ENCODE measurements at places on chromosomes 12 and 14. TPM values are rescaled to one million over a fixed set of nuclear protein-coding genes. Genes with fewer than 3 reads are reported as not detected.

CTSG gene
- total RNA-seq: not detected

PIK3C2G gene
- total RNA-seq: not detected

ENDOU gene
- not detected for total RNA-seq

ERGIC2 gene
- 94.9 TPM for total RNA-seq

DNA sequence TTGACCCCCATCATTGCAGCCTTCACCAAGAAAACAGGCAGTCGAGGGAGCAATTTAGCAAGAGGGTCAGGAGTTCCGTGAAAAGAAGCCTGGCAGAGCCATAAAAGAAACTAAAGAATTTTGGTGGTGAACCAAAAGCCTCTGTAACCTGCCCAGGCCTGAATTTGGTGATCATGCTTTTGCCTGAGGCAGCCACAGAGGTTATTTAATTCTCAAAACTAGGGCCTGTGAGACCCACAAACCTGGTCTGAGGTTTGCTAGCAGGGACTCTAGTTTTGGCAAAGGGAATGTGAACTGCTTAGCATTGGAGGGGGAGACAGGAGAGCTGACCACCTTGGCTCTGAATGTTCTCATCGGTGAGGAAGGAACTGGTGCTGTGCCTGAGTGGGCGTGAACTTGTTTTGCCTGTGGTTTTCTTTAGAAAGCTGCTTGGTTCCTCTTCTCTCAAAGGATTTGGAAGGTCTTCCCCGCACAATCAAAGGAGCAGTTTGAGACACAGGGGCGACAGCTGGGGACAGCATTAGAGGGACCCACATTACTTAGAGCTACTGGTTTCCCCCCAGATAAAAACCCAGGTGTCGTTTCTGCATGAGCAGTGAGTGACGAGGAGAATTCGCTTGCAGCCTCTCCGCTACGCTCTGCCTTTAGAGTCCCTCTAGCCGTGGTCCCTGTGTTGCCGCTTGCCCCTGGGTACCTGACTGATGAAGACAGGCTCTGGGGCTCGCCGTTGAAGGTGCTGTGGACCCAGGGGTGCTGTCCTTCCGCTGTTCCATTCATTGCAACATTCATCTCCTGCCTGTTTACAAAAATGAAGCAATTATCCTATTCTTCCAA lies 12.6 kb upstream of the WNT5B start:
- peaks cover 29% of the 10 kb centered on the region for H3K4me1 ChIP-seq
- H3K4me3 ChIP-seq: no peak overlapping the region
- no peak for DNase-seq

GRCh38 chr14:55851301-55851700 lies 266.9 kb upstream of the PELI2 start:
- H3K4me3 ChIP-seq: no peak overlapping the region
- H3K36me3 ChIP-seq: no peaks in the 10 kb centered on the region
- no peak for DNase-seq
- H3K27ac ChIP-seq: no peak overlapping the region
- H3K27me3 ChIP-seq: peaks cover 5% of the 10 kb centered on the region

DNA sequence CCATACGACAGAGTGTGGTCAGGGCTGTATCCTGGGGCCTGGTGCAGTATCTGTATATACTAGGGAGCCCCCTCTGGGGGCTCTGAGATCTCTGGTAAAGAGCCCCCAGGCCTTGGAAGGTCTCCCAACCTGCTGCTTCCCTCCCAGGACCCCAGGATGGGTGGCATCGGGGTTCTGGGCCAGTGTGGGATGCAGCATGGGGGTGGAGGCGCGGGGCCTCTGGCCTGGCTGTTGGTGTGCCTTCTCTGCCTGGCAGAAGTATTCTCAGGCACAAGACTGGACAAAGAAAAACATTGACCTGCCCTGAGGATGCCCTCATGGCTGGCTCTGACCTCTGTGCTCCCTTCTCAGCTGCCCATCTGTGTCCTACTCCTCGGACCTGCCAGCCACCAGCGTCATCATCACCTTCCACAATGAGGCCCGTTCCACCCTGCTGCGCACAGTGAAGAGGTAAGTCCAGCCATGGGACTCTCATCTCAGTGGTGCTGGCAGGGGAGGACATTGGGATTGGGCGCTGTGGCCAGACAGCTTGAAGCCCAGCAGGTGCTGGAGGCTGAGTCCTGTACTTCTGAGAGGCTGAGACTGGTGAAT lies 64.5 kb downstream of the GALNT16 start:
- no peak overlapping the region for H3K4me3 ChIP-seq
- no peak for DNase-seq
- no peak overlapping the region for H3K27ac ChIP-seq
- no peaks in the 10 kb centered on the region for H3K4me1 ChIP-seq
- H3K36me3 ChIP-seq: no peaks in the 10 kb centered on the region

GRCh38 chr12:118377021-118377883 lies 897 bp downstream of the SUDS3 start:
- H3K27me3 ChIP-seq: peaks cover 2% of the 10 kb centered on the region
- peak overlapping the region; percentile 95 for H3K27ac ChIP-seq
- peaks cover 10% of the 10 kb centered on the region for H3K36me3 ChIP-seq

- H3K4me3 ChIP-seq: no peak overlapping the region
- H3K4me1 ChIP-seq: peaks cover 23% of the 10 kb centered on the region
- no peaks in the 10 kb centered on the region for H3K27me3 ChIP-seq
Observed at GRCh38 chr12:27276275-27276674, 32.2 kb downstream of the STK38L start.

DNA sequence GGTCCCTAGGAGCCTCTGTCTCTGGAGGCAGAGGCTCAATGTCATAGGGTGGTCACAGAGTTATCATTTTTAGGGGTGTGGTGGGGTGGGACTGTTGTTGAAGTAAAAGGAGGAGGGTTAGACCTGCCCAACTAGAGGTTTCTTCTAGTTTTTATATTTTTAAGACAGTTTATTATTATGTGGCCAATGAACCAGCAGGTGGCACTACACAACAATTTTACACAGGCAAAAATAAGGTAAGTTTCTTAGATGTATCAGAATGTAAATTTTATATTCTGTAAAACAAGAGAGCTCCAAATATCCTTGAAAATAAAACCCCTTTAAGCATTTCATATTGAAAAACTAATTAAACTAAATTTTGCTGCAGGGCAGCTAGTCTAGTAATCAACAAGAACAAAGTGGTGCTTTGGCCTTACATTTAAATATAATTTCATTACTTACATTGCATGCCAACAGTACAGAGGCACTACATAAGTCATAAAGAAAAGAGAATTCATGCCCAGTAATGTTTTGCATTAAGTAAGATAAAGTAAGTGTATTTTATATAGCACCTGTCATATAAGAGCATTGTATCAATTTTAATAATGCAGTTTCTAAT lies 22.2 kb upstream of the OVCH1 start:
- no peak overlapping the region for H3K4me3 ChIP-seq
- peaks cover 5% of the 10 kb centered on the region for H3K27me3 ChIP-seq
- no peak for DNase-seq
- H3K27ac ChIP-seq: no peak overlapping the region
- H3K36me3 ChIP-seq: no peaks in the 10 kb centered on the region

DNA sequence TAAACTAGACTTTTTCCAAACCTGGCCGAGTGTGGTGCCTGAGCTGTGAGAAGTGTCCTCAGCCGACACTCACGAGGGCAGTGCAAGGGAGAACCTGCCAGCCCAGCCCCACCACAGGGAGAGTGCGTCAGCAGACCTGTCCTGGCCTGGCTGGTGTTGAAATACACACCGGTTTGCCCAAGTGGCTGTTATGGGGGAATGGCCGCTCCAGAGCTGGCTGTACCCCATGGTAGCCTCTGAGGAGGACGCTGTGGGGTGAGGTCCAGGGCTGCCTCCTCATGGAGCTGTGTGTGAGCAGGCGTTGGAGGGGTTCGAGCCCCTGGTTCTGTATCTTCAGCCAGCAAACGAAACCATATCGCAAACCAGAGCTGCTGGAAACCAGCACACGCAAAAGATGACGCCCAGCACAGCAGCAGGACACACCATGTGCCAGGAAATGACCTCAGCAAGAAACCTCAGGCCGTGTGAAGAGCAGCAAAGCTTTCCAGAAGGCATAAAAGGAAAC lies 9.4 kb downstream of the ANKRD9 start:
- DNase-seq: no peak
- H3K4me3 ChIP-seq: no peak overlapping the region
- H3K27ac ChIP-seq: peak overlapping the region; percentile 55
- H3K4me1 ChIP-seq: peaks cover 12% of the 10 kb centered on the region

- H3K4me3 ChIP-seq: no peak overlapping the region
- no peaks in the 10 kb centered on the region for H3K4me1 ChIP-seq
- H3K27ac ChIP-seq: no peak overlapping the region
- peaks cover 3% of the 10 kb centered on the region for H3K36me3 ChIP-seq
- no peak for DNase-seq
Observed at GRCh38 chr12:54625598-54625997, 9.1 kb downstream of the LACRT start.

- H3K36me3 ChIP-seq: no peaks in the 10 kb centered on the region
- H3K4me1 ChIP-seq: peaks cover 10% of the 10 kb centered on the region
- no peak for DNase-seq
- peaks cover 17% of the 10 kb centered on the region for H3K27me3 ChIP-seq
Observed at GRCh38 chr12:3071710-3072109, 5.5 kb upstream of the TSPAN9 start.

DNA sequence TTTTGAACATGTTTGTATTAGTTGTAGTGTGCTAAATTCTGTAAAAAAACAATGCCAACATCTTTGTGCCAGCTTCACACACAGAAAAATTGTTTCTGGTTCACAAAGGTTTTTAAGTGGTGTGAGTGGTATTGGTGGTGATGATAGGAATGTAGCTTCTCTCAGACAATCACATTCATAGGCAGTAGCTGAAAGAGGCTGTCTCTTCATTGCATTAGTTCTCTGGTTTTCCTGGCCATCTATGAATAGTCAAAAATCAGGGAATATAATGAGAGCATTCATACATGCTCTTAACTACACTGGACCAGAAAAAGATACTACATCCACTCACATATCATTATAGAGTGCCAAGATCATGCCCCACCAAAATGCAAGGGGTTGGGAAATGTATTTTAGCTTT lies 433.5 kb downstream of the FLRT2 start:
- no peaks in the 10 kb centered on the region for H3K4me1 ChIP-seq
- H3K27ac ChIP-seq: no peak overlapping the region
- no peaks in the 10 kb centered on the region for H3K27me3 ChIP-seq
- DNase-seq: no peak

DNA sequence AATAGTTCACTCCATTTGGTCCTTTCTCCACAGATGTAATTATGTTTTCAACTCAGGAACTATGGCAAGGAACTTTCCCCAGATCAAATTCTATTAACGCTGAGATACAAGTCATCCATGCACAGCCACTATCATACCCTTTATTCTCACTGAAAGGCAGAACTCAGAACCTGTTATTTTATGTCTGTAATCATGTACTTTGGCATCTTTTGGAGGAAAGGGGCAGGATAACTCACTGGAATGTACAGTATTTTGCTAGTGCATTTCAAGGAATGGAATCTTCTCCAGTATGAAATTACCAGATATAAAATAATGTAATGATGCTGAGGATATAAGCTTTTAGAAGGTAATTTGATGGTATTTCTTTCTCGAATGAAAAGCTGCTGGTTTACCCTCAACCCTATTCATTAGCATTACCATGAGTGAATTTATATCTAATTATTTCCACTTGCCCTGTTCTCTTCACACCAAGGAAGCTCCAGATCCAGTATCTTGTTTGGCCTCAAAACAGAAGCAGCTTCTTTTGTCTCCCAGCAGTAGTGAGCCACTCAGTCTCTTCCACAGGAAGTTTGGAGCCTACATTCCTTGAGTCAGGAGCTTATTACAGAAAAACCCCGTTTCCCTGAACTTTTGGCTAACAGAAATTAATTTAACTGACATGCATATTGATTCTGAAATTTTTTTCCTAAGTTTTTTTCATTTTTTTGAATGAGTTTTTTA lies 10.0 kb upstream of the AMHR2 start:
- H3K4me3 ChIP-seq: peak overlapping the region; percentile 4
- H3K36me3 ChIP-seq: peaks cover 34% of the 10 kb centered on the region
- H3K4me1 ChIP-seq: peaks cover 34% of the 10 kb centered on the region
- DNase-seq: no peak
- H3K27ac ChIP-seq: peak overlapping the region; percentile 26

- peaks cover 7% of the 10 kb centered on the region for H3K4me1 ChIP-seq
- peak; percentile 44 for DNase-seq
- H3K27ac ChIP-seq: no peak overlapping the region
- peaks cover 8% of the 10 kb centered on the region for H3K27me3 ChIP-seq
- H3K4me3 ChIP-seq: no peak overlapping the region
- no peaks in the 10 kb centered on the region for H3K36me3 ChIP-seq
Observed at GRCh38 chr12:76621582-76622024, 62.0 kb upstream of the OSBPL8 start.
